Stimulated activated CD4-positive, alpha-beta T cell treated with anti-CD3 and anti-CD28 coated beads, Interleukin-15, amount 100 ng/mL, for 1 hour (primary cell): ENCODE measurements at places on chromosomes 5 and 9.

DNA sequence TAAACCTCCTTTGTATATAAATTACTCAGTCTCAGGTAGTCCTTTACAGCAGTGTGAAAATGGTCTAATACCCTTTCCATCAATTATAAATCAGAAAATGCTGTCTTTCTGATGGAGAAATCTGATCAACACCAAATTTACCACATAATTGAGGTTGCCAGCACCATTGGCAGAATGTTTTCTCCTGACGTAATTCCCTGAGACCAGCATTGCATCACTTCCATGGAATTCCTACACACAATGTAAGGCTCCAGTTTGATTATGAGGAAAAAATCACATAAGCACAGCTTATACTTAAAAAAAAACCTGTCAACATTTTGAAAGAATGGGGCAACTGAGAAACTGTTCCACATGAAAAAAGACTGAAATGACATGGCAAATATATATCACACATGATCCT is 618.7 kb upstream of the CDH6 start:
- no peak for DNase-seq

DNA sequence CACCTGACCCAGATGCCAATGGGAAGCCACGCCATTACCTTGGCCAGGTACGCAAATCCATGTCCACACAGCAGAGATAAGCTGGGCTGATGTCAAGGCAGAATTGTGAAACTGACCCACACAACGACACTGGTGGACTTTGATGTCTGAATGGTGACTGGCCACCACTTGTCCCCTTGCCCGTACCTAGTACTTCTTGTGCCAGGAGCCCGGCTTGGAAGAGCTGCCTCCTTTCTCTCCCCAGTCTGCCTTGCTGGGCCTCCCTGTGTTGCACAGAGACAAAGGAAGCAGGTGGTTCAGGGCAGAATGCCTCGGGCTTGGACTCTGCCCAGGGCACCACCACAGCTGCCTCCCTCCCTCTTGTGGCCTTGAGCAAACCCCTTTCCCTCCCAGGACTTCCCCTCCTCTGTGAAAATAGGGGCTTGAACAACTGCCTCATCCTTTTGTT is 23.3 kb downstream of the PTGES2 start:
- no peak for DNase-seq

DNA sequence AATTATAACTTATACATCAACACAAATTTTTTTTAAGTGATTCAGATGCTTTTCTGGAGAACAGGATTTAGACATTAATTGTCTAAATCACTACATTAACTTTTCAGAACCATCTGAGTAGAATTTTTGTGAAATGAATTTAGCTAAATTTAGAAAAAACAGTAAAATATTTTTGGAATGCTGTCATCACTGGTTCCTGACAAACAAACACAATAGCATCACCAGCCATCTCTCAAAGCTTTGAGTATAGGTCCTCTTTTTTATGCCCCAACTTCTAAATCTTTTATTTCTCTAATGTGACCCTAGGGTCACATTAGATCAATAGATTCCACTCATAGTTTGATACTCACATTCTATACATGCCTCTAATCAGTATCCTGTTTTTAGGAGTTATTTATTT is 104.6 kb downstream of the PRR16 start:
- DNase-seq, result no peak

DNA sequence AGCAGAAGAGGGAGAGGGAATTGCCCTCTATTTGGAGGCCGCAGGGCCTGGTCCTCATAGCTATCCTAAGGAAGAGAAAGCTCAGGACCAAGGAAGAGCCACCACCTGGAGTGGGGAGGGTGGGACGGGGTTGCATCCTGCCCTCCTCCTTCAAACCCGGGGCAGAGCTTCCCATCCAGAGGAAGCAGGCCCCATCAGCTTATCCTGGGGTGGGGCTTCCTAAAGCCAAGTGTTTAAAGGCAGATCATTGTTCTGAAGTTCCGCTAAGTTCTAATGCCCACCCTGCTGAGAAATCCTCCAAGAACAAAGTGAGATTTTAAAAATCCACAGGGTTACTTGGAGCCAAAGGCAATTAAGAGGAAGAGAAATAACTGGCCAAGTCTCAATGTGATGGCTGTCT is 210.3 kb downstream of the C9orf152 start:
- no peak for DNase-seq

GRCh38 chr5:115456539-115457040 is 88.0 kb downstream of the FEM1C start:
- no peak for DNase-seq

GRCh38 chr9:121735793-121736770 is 84.6 kb downstream of the DAB2IP start:
- no peak for DNase-seq

DNA sequence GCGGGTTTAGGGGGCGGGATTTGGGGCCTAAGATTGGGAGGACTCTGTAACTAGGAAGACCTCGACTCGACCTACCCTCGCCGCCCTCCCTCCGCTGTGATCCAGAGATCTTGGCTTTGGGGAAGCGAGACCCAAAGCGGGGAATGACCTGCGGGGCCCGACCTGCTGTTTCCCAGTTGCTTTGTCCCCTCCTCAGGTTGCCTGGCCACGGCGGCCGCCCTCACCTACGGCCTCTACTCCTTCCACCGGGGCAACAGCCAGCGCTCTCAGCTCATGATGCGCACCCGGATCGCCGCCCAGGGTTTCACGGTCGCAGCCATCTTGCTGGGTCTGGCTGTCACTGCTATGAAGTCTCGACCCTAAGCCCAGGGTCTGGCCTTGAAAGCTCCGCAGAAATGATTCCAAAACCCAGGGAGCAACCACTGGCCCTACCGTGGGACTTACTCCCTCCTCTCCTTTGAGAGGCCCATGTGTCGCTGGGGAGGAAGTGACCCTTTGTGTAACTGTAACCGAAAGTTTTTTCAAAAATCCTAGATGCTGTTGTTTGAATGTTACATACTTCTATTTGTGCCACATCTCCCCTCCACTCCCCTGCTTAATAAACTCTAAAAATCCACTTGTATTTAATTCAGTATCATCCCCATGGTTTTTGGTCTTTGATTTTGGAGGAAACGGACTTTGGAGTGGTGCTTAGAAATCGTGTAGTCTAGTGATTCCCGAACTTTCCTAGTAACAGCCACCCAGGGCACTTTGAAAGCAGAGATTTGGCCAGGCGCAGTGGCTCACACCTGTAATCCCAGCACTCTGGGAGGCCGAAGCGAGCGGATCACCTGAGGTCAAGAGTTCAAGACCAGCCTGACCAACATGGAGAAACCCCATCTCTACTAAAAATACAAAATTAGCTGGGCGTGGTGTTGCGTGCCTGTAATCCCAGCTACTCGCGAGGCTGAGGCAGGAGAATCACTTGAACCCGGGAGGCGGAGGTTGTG is 878 bp downstream of the HIGD2A start:
- DNase-seq, result no peak

DNA sequence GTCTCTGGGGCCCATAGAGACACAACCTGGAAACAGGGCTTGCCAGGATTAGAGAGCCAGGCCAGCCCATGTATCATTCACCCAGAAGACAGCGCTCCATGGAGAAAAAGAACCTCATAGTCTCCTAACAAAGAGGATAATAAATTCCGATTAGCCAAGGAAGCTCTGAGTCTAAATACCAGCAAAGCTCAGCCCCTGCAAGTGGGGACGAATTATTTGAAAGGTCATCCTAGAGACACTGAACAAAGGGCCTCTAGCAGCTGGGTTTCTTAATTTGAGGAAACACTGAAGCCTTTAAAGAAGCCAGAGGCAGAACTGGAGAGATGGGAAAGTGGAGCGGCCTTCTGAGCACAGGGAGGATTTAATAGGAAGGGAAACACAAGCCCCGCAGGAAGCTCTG is 287.1 kb upstream of the ZNF462 start:
- no peak for DNase-seq

- no peak for DNase-seq
These were observed 303.2 kb downstream of the PRR16 start for GRCh38 chr5:120767178-120767820.

DNA sequence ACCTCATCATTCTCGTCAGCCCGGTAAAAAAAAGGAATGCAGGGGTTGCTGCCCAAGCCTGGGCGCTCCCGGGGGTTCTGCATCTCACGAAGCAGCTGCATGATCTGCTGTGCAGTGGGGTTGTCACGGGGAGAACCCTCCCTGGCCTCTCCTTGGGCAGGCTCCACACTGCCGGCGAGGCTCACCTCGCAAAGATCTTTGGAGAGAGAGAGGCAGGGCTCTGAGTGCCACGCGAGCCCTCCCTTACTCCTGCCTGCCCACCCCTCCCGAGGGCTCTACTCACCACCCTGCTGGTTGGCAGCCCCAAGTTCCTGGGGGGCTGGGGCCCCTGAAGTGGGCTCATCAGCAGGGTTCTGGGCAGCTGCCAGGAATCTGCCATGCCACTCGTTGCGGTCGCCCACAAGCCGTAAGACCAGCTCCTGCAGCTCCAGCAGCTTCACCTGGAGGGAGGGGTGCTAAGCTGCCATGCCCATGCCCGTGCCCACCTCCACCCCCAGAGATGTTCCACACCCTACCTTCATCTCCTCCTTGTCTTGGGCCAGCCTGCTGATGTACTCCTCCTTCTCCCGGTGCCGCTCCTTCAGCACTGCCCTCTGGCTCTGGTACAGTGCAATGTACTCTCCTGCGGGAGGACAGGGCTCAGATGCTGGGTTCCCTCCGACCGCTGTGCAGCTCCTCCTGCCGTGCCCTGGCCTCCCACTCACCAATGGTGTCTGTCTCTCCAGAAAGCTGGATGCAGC is 18.6 kb downstream of the GOLGA2 start:
- DNase-seq, result no peak

GRCh38 chr9:134707031-134707680 is 65.6 kb downstream of the COL5A1 start:
- no peak for DNase-seq

DNA sequence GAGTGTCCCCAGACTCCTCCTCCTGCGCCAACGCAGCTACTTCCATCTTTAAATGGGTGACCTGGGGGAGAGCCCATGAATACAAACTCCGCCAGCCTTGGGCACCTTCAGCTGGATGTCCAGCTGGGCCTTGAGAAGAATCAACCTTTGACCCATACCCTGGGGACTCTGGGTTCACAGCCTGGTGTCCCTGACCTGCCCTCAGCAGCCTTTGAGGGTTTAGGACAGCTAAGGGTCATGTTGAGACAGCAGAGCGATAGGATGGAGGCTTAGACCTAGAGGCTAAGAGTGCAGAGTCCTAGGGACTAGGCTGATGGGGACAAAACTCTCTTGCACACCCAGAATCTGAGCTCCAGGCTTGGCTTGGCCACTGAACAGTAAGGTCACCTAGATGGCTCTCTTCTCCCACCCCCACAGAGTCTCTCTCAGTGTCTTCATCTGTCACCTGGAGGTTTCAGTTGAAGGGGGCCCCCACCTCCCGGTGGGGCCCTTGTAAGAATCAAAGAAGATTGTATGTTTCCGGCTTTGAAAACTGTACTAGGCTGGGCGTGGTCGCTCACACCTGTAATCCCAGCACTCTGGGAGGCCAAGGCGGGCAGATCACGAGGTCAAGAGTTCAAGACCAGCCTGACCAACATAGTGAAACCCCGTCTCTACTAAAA is 6.7 kb upstream of the AQP3 start:
- DNase-seq, result no peak

GRCh38 chr9:110123341-110124095 is 84.4 kb downstream of the C9orf152 start:
- DNase-seq, result no peak

DNA sequence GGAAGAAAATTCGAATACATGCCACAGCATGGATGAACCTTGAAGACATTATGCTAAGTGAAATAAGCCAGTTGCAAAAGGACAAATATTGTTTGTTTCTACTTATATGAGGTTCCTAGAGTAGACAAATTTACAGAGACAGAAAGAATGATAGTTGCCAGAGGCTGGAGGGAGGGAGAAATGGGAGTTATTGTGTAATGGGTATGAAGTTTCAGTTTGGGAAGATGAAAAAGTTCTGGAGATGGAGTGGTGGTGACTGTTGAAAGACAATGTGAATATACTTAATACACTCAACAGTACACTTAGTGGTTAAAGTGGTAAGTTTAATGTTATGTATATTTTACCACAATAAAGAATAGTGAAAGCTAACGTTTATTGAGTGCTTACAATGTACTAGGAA is 99.6 kb upstream of the SLC44A1 start:
- DNase-seq, result no peak

DNA sequence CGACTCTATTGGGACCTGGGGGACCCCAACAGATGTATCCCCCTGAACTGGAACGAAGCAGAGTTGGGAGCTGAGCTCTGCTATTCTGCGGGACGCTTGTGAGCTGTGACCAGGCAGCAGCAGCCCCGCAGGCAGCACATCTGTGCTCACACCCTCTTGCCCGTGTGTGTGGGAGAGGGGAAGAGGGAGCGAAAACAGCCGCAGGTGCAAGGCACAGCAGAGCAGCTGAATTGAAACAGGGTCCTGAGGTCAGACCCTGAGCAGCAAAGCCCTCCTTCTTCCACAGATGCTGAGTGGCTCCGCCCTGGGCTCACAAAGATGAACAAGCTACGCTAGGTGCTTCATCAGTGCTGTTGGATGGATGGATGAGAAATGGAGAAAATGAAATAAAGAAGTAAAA is 198.7 kb downstream of the HSPA4 start:
- DNase-seq, result no peak

DNA sequence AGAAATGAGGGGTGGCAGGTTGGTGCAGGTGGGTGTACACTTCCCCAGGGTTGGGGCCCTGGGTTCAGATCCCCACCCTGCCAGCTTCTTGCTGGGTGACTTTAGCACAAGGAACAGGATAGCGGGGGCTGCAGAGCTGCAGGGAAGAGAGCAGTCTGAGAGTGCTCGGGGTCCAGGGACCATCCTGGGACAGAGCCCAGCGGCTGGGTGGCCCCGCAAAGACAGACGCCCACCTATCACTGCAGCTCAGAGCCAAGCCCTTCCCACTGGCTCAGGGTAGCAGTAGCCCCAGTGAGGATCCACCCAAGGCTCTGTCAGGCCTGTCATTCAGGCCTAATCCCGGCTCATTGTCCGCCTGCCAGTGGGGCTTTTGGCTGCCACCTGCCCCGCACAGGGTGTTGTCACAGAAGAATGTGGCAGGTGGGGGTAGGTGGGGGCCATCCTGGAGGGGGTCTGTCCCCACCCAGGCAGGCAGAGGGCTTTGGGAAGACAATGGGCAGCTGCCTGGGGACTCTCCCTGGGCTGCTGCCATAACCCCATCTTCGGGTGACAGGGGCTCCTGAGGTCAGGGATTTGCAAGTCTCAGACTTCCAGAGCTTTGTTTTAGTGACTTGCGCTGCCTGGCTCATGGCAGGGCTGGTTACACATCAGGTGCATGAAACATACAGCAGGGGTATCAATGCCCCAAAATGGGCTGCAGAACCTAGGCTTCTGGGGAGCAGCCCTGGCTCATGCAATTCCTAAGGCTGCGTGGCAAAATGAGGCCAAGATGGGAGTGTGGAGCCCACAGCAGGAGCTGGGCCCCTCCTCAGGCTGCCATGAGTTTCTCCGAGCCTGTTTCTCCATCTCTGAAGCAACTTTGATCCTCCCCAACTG is 52.1 kb downstream of the BARX1 start:
- DNase-seq, result no peak

GRCh38 chr9:119968836-119969707 is 599.8 kb upstream of the BRINP1 start:
- peak; percentile 6 for DNase-seq

GRCh38 chr9:125747765-125748445 is 732 bp downstream of the PBX3 start:
- no peak for DNase-seq

GRCh38 chr5:62299600-62299999 is 6.4 kb upstream of the KIF2A start:
- DNase-seq, result no peak

- peak; percentile 16 for DNase-seq
These were observed 129.0 kb downstream of the COL23A1 start for GRCh38 chr5:178461004-178461730.
